ENCODE measurements at places on chromosomes 5 and 9. TPM values are rescaled to one million over a fixed set of nuclear protein-coding genes. Genes with fewer than 3 reads are reported as not detected.

The DNAJC25 gene
- 8.4 TPM for polyA plus RNA-seq

The MBLAC2 gene
- 4.3 TPM for polyA plus RNA-seq

- DNase-seq: no peak
Measured at GRCh38 chr5:109924237-109925107, 234.7 kb downstream of the MAN2A1 start.

DNA sequence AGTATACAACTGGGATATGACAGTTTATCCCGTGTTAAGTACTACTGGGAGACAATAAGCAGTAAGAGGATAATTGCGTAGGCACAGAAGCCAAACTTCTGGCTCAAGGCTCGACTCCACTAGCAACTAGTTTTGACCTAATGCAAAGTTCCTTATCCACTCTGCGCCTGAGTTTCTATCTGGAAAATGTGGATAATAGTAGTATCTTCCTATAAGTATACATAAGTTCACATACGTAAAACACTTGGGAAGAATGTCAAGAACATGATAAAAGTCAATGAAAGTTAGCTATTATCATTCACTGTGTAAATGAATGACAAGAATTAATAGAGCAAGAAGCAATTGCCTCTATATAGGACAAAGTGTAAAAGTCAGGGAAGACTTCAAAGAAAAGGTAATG lies 45.7 kb downstream of the FTMT start:
- no peak for DNase-seq

The SLC4A9 gene
- not detected for polyA plus RNA-seq

DNA sequence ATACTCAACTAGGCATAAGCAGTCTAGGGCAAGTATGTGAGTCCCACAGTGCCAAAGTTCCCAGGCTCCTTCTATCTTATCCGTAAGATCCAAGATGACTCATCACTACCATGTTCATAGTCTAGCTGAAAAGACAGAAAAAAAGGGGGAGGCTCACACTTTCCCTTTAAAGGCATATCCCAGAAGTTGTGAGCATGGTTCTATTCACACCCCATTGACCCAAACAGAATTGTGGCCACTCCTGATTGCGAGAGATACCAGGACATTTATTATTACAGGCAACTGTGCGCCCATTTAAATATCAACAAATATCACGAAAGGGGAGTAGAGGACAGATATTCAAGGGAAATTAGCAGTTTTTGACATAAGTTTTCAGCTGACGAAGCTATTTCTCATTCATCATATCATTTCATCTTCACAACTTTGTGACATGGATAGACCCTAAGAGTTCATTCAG lies 8.1 kb upstream of the PFDN1 start:
- DNase-seq: no peak

The PGM5 gene
- not detected for polyA plus RNA-seq

The FBLL1 gene
- 4.3 TPM for polyA plus RNA-seq
